ENCODE measurements at places on chromosomes 2 and 18.

GRCh38 chr18:24262087-24262486, 123.2 kb downstream of the CABYR start:
- no peak for DNase-seq

GRCh38 chr2:200737585-200737984, 74.1 kb upstream of the BZW1 start:
- no peak for DNase-seq

DNA sequence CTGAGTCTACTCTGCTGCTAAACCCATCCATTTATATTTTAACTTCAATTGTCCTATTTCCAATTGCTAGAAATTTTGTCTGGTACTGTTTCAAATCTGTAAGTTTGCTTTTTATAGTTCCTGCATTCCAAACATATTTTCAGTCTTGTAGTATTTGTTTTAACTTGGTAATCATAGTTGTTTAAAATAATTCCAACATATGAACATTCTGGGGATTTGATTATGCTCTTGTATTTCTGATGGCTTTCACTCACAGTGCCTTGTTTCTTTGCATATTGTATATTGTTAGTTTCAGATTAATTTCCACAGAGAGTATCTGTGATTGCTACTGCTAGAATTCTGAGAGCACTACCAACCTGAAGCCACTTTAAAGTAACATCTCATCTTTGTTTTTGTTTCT, 202.4 kb downstream of the ETAA1 start:
- no peak for DNase-seq

GRCh38 chr2:19101968-19102367, 256.5 kb downstream of the OSR1 start:
- DNase-seq: no peak

- no peak for DNase-seq
These were observed 17.6 kb upstream of the EPHA4 start for GRCh38 chr2:221589696-221590095.

DNA sequence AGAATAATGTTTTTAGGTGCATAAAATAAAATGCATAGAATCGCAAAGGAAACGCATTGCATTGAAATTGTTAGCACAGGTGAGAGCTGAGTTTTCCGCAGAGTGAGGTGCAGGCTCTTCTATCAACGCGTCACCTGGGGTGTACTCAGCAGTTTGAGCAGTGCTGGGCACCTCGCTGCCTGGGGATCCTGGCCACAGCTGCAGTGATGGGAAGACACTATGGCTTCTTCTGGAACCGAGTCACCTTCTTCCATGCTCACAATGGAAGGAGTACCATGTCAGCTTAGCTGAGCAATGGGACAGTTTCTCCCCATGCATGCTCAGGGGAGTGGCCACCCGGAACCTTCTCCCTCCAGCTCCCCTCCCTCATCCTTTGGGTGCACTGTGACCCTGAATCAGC, 95.4 kb upstream of the OTOS start:
- peak; percentile 4 for DNase-seq

GRCh38 chr2:112920923-112921532, 10.1 kb downstream of the IL37 start:
- DNase-seq: no peak

DNA sequence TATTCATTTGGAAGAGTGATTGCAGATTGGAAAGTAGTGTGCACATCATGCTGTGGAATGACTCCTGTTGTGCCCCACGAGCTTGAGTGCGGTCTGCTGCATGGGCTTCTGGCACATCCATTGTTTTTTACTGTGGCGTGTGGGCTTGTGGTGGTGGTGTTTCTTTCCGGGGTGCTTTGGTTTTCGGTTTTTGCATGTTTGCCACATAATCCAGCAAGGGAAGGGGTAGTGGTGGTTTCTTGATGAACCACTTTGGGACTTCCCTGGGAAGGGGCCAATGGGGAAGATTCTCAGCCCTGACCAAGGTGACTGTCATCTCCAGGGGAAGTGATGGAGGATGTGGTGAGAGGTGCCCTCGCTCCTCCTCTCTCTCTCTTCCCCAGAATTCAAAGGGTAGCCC, 57.0 kb downstream of the COA5 start:
- no peak for DNase-seq
